Retina (tissue), 1 donor: ENCODE measurements at places on chromosomes 3 and 15.

DNA sequence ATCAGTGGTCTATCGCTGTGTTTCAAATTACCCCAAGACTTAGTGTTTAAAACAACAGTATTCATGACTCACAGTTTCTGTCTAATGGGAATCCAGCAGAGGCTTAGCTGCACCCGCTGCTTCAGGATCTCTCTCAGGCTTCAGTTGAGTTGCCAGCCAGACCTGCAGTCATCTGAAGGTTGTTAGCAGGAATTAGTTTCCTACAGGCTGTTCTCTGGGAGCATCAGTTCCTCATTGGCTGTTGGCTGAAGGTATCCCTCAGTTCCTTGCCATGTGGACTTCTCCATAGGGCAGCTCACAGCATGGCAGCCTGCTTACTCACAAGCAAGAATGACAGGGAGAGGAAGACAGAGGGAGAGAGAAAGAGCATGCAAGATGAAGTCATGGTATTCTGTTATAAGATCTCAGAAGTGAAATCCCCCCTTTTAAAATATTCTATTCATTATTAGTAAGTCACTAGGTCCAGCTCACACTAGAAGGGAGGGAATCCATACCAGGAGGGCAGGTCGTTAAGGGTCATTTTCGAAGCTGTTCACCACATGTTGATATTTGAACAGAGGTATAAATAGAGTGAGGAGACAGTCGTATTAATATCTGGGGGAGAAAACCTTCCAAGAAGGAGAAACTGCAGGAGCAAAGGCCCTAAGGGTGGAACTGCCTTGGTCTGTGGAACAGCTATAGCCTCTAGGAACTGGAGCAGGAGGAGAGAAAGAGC is 473.9 kb upstream of the PPP2R3A start:
- DNase-seq = no peak

DNA sequence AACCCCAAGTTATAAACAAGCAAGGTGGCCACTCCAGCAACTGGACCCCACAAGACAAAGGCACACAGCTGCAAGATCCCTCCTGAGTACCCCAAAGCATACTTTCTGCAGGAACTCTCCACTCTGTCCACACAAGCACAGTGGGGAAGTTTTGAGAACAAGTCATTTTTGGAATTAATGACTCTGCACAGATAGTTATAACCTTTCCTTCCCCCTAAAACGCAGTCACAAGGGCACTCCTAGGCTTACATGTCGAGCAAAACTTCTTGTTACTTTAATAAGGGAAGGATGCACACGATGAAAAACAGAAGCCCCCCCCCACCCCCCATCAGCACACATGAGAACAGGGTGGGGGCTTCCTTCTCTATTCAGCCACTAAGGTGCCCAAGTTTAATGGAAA is 1.2 kb downstream of the STIMATE start:
- DNase-seq = peak; percentile 5

- DNase-seq = no peak
Observed at GRCh38 chr3:76482510-76482909, 557.4 kb upstream of the ROBO2 start.

DNA sequence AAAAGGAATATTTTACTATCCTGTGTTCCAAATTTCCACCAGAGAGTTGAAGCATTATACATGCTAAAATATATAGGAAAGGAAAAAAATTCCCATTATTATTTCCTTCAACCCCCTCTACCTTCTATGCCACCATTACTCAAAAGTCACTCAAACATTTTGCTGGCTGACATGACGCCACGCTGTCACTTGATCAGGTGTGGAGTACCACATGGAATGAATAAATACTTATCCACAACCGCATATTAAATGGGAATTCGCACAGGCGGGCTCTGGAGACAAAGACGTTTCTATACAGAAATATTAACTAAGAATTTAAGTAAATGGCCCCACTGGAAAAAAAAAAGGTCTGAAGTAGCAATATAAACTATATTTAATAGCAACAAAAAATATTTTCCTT is 266.4 kb downstream of the FOXP1 start:
- DNase-seq = no peak

- no peak for DNase-seq
Observed at GRCh38 chr3:28210968-28211713, 30.3 kb upstream of the CMC1 start.
